Gastrocnemius medialis (tissue), 4 donors: ENCODE measurements at places on chromosomes 3 and 15.

- peak; percentile 4 for DNase-seq
These were observed 600.5 kb downstream of the EDEM1 start for GRCh38 chr3:5787861-5788488.

DNA sequence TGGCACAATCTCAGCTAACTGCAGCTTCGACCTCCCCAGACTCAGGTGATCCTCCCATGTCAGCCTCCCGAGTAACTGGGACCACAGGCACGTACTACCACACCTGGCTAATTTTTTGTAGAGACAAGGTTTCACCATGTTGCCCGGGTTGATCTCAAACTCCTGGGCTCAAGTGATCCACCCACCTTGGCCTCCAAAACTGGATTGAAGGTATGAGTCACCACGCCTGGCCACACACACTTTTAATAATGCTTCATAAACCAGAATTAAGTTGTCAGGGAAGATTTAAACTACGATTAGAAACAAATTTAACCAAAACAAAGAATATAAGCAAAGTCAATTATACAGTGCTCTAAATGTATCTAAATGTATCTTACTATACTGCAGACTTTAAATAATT lies 87.5 kb downstream of the LRRFIP2 start:
- no peak for DNase-seq

DNA sequence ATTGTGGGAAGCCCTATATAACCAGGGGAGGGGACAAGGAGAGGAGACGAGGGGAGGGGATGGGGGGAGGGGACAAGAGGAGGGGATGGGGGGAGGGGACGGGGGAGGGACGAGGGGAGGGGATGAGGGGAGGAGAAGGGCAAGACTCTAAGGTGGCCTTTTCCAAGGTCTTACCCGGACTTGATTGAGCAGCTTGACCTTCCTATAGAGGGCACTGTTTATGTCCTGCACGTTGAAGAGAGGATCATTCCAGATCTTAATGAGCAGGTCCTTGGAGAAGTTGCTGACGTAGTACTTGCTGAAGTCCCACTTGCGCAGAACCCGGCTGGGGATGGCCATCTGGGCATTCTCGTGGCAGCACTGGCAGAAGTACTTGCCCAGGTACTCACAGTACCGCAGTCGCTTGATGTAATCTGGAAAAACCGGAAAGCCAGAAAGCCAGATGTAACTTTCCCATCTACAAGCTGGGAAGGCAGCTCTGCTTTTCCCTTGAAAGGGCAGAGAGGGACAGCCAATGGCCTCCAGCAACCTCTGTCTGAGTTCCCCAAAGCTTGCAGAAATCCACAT lies 55.7 kb downstream of the RUBCN start:
- no peak for DNase-seq

DNA sequence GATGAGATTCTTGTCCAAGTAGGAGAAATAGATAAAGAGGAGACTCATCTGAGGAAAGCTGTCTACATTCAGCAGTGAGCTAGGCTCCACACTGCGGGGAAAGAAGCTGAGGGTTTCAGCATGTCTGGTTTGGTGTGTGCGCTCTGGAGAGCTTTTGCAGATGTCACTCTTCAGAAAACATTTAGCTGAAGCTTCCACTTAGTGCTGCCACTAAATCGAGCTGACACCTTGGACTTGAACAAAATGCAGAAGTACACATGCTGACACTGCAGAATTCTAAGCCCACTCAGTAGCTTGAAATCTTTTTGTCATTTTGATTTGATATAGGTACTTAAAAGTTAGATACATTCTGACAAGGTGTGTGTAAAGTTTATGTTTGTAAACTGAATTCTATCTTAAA lies 32.3 kb upstream of the CRTC3 start:
- no peak for DNase-seq

- DNase-seq: no peak
These were observed 5.1 kb downstream of the RBP1 start for GRCh38 chr3:139534455-139534812.

DNA sequence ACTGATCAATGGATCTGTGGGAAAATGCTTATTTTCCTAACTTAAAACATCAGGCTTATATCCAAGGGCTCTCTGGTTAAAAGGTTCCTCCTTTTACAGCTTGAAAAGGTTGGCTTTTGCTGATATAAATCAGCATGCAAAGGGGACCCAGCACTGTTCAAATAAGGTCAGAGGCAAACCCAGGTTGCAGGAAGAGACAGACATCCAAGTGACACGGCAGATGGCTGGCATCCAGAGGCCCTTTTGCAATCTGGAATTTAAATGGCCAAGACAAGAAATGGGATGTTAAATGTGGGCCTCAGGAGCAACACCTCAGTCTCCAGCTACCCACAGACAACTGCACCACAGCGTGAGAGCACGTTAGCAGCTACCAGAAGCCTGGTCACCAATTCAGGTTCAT lies 6.3 kb downstream of the SH3BP5 start:
- DNase-seq: peak; percentile 85

DNA sequence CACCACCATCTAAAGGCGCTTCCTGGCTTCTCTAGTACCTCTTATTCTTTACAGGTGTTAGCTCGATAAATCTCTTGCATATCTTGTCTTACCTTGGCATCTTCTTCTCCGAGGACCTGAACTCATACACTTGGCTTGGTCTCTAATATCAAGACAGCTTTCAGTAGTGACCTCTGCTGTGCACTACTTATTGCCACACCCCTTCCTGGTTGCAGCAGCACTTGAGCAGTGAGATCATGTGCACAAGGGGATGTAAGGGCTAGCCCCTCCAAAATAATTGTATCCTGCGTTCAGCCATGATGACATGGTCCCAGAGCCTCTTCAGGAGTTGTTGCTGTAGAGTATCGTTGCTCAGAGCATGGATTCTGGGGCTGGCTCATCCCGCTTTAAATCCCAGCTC lies 1.3 kb upstream of the PLA1A start:
- DNase-seq: peak; percentile 47

DNA sequence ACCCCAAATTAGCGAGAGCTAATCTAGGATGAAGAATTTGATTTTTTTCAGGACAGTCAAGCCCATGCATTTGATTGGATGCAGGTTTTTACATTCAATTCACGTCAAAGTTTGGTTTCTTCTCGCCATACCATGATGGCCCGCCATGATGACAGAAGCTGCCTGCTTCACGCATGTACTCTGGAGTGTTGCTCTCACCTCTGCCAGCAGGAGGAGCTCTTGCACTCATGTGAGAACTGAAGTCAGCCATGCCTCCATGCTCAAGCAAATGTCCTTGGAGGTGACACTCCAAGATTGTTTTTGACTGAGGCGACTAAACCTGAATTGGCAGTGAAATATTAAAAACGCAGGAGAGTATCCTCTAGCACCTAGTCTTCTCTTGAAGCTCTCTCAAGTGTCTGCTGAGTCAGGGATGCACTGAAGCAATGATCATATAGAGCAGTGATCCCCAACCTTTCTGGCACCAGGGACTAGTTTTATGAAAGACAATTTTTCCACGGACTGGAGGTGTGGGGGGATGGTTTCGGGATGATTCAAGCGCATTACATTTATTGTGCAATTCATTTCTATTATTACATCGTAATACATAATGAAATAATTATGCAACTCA lies 120.9 kb downstream of the SAMMSON start:
- DNase-seq: no peak

GRCh38 chr3:140403079-140403478 lies 274.8 kb upstream of the TRIM42 start:
- no peak for DNase-seq

DNA sequence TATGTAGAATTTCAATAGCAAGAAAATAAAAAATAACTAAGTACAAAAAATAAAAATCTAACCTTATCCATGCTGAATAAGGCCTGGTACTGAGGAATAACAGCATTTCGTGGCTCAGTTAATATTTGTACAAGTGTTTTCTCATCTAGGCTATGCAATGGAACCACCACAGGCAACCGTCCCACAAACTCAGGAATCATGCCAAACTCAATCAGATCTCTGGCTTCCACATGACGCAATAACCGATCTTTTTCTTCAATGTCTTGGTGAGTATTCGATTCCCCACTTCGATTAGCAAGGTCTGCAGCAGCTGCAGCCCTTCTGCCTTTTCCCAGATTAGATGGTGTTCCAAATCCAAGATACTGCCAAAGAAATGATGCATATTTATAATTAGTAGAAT lies 21.1 kb upstream of the PDCD7 start:
- no peak for DNase-seq

GRCh38 chr3:116474032-116474780 lies 28.9 kb upstream of the LSAMP start:
- DNase-seq: no peak

GRCh38 chr3:97699889-97700288 lies 64.7 kb upstream of the ARL6 start:
- no peak for DNase-seq

- no peak for DNase-seq
These were observed 24.9 kb downstream of the TTC14 start for GRCh38 chr3:180626844-180627243.

DNA sequence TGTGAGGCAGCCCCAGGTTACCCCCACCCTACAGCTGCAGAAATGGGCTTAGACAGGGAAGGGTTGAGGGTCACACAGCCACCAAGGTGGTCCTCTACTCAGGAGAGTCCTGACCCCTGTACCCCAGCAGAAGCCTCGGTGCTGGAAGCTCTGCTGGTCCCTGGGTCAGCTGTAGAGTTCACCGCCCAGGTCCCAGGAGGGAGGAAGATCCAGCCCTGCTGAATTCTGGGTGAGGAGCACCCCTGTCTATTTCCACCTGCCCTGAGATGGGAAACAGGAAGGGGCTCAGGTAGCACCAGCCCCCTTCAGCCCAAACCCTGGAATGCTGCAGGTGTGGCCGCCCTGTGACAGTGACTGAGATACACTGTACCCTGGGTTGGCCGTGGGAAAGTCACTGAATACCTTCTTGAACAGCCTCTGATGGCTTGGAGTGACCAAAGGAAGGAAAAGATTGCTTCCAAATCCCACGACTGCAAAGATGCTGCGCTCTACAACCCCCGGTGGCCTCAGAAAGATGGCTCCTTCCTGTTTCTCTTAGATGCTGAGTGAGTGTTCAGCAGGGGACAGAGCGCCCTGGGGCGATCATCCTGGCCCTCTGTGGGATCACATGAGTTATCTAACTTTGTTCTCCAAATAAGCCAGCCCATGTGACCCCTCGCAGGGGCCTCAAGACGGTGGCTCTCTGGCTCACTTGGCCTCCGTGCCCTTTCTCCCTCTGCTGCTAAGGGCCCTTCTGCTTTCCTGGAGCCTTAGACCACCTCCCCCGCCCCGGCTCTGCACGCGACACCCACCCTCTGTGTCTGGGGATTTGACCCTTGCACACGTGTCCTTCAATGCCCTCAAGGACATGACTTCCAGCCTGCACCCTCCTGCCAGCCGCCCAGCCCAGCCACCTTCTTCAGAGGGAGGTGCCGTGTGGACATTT lies 141.9 kb downstream of the NSMCE3 start:
- DNase-seq: no peak

DNA sequence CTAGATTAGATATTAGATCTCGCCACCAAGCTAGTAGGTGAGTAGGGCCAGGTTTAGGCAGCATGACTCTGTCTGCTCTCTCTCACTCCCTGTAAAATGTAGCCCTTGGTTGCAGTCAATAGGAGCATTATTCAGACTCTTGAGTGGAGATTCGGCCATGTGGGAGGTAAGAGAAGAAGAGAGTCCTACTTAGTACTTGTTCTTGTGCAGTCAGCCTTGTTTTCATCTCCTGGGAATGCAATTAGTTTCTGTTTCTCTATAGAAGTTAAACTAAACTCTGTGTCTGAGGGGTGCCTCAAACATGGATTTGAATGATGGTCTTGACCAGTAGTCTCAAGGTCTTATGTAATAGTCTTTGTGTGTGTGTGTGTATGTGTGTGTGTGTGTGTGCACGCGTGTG lies 229.5 kb upstream of the DPH6 start:
- no peak for DNase-seq

DNA sequence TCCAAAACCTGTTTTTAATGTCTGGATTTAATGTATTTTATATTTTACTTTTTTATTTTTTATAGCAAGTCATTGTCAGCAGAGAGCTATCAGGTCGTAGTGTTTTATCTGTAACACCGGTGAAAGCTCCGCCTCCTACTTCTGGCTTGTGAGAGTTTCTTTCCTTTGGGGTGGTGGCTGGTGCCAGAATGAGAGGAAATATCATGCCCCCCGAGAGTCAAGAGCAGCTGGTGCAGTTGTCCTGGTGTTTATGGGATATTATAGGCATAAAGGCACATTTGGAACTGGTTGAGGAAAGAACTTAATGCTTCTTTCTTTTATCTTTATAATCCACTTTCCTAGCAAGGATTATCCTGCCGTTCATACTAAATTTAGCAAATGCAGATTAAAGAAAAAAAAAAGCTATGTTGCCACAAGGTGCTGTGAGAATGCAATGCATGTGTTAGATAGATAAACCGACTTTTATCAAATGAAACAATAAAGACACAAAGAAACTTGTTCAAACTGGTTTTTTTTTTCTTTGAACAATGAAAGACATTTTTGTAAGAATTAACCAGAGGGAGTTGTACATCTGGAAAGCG lies 260.1 kb upstream of the PLSCR5 start:
- DNase-seq: no peak

DNA sequence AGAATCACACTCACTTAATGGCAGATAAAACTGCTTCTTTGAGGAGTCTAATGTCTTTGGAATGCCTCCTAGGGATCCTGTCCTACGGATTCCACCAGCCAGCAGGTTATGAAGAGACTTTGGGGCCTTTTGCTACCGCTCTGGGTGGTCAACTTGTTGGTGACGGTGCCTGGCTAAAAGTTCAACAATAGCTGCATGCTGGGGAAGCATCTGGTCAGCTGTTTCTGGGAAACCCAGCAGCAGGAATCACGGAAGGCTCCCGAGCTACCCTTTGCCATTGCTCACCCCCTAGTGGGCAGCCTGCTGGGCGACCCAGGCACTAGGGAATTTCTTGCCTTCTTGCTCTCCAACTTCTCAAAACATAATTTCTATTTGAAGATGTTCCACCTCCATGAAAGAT lies 263.3 kb downstream of the NEK10 start:
- no peak for DNase-seq

GRCh38 chr3:109241459-109242186 lies 74.7 kb downstream of the DPPA2 start:
- no peak for DNase-seq

GRCh38 chr3:168467115-168467714 lies 371.5 kb upstream of the GOLIM4 start:
- DNase-seq: no peak

DNA sequence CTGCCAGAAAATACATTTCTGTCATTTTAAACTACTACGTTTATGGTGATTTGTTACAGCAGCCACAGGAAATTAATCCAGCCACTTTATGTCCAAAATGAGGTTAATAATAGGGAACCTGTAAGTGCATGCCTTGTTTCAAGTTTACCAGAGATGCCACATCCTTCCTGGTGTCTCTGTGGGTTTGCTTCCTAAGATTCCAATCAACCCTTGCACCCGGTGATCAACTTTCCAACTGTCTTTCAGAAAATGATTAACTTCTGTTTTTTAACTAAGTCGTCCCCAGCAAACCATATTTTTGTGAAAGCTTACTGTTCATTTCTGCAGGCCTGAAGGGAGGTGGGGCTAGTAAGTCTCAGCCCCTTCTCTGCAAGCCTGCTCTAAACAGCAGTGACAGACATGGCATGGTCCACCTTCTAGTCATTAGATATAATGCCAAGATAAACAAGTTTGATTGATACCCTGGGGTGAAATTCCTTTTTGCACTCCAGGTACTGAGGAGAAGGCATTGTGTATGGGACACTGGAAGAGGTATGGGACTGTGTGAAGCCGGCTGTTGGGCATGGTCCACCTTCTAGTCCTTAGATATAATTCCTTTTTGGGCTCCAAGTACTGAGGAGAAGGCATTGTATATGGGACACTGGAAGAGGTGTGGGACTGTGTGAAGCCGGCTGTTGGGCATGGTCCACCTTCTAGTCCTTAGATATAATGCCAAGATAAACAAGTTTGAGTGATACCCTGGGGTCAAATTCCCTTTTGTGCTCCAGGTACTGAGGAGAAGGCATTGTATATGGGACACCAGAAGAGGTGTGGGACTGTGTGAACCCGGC lies 11.1 kb upstream of the TMC3 start:
- no peak for DNase-seq
